ENCODE measurements at places on chromosomes 7 and 10.

GRCh38 chr7:115032715-115033703, 111.1 kb downstream of the MDFIC start:
- H3K27ac ChIP-seq: no peak overlapping the region
- H3K4me3 ChIP-seq: no peak overlapping the region
- no peaks in the 10 kb centered on the region for H3K27me3 ChIP-seq
- H3K4me1 ChIP-seq: no peaks in the 10 kb centered on the region
- no peak for DNase-seq

GRCh38 chr7:74324531-74325209, 35.5 kb downstream of the CLIP2 start:
- H3K27ac ChIP-seq: peak overlapping the region; percentile 90
- H3K4me1 ChIP-seq: peaks cover 4% of the 10 kb centered on the region
- no peak for DNase-seq
- H3K36me3 ChIP-seq: peaks cover 19% of the 10 kb centered on the region

DNA sequence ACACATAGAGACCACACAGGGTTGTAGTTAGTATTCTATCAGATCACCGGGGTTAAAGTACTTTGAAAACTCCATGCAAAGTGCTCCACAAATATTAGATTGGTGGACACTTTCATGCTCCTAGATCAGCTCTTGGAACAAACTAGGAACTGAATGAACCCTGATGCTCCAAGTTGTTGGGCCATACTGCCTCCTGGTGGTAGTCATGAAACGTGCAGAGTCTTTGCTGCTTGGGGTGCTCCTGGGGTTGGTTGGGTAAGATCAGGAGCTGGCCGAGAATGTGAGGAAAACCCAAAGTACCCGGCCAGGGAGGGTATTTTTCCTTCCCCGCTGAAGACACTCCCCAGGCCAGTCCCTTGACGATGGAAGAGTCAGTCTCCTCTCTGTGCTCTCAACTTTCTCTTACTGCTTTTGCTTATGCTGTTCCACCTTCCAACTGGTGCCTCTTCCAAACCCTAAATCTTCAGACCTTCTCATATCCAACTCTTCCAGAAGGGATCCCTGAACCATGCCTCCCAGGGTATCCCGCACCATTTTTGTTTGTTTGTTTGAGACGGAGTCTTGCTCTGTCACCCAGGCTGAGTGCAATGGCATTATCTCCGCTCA, 918 bp upstream of the RPEL1 start:
- no peaks in the 10 kb centered on the region for H3K36me3 ChIP-seq
- H3K4me3 ChIP-seq: no peak overlapping the region
- DNase-seq: peak; percentile 68

GRCh38 chr7:101707587-101707986, 78.5 kb upstream of the MYL10 start:
- no peak for DNase-seq
- H3K4me1 ChIP-seq: peaks cover 15% of the 10 kb centered on the region
- peaks cover 6% of the 10 kb centered on the region for H3K27me3 ChIP-seq
- no peak overlapping the region for H3K4me3 ChIP-seq
- H3K27ac ChIP-seq: no peak overlapping the region

- H3K4me3 ChIP-seq: no peak overlapping the region
- H3K36me3 ChIP-seq: peaks cover 6% of the 10 kb centered on the region
- peaks cover 36% of the 10 kb centered on the region for H3K4me1 ChIP-seq
- DNase-seq: no peak
- no peaks in the 10 kb centered on the region for H3K27me3 ChIP-seq
- no peak overlapping the region for H3K27ac ChIP-seq
Observed at GRCh38 chr7:115007751-115008150, 85.9 kb downstream of the MDFIC start.

DNA sequence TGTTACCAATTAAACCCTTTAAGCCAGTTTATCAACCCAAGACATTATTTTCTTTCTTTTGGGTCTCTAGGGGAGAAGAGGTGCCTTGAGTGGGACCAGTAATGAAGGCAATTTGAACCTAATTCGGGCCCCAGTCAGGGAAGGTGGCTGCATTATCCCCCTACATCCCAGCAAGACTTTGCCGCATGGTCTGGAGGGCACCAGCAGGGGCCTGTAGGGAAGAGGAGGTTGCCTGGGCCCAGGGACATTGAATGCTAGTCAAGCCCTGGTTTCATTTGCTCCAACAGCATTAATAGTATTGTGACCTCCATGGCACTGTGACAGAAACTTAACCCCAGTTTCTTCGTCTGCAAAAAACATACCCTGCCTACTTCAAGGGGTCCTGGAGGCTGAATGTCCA, 108.8 kb downstream of the CUX1 start:
- H3K27ac ChIP-seq: no peak overlapping the region
- no peak overlapping the region for H3K4me3 ChIP-seq
- DNase-seq: no peak
- H3K27me3 ChIP-seq: peaks cover 2% of the 10 kb centered on the region
- peaks cover 15% of the 10 kb centered on the region for H3K4me1 ChIP-seq
- H3K36me3 ChIP-seq: peaks cover 44% of the 10 kb centered on the region

DNA sequence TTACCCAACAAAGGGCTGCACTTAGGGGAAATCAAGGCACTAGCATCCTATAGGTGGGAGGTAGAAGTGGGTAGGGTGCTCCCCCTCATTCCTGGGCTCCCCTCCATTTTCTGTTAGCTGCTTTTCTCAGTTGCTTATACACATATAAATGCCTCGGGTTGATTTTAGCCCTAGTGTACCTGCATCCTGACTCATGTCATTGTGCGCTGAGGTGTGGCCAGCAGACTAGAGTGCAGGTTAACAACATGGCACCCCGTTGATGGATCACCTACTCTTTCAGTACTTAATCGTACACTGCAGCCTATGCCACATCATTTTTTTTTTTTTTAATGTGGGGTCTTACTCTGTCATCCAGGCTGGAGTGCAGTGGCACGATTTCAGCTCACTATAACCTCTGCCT, 144.0 kb upstream of the ITGB1 start:
- DNase-seq: no peak
- peaks cover 19% of the 10 kb centered on the region for H3K4me1 ChIP-seq
- peaks cover 5% of the 10 kb centered on the region for H3K36me3 ChIP-seq
- peak overlapping the region; percentile 81 for H3K27ac ChIP-seq
- peaks cover 3% of the 10 kb centered on the region for H3K27me3 ChIP-seq

DNA sequence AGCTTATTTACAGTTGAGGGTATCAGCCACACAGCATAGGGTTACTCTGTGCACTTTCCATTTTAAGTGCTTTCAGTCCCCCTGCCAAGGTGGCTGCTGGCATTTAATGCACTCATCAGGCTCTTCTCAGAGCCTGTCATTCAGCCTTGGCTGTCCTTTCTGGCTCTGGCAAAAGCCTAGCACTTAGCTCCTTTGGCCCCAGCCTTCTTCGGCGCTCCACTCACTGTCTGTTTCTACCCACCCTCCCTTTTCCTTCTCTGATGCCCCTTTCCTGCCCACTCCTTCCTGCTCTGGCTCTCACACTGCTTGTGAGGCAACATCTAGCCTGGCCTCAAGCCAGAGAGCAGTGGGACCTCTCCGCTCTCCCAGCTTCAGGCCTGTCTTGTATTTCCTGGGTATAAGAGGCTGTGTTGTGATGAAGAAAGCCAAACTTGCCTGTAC, 60.2 kb downstream of the WIPF3 start:
- no peaks in the 10 kb centered on the region for H3K36me3 ChIP-seq
- no peak overlapping the region for H3K27ac ChIP-seq
- peaks cover 7% of the 10 kb centered on the region for H3K27me3 ChIP-seq
- H3K4me1 ChIP-seq: peaks cover 25% of the 10 kb centered on the region
- H3K4me3 ChIP-seq: no peak overlapping the region

DNA sequence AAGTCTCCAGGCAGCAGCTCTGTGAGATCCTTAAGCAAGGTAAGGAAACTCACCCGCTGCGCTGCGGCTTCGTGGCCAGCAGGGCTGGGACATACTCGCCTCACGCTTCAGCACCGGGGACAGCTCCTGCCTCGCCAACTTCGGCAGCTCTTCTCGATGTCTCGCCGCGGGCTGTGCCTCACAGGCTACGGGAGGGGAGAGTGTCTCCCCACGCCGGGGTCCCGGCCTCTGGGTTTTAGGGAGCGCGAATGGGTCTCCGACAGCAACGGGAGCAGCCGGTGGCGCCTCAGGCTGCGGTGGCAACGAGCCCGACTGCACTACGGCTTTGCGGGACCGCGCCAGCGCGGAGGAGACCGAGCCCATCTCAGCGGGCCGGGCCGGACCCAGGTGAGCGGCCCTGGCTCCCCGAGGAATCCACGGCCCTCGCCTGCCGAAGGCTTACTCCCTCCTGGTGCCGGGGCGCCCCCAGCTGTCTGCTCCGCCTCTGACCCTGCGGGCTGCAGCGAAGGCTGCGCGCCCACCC, 62.4 kb downstream of the LSM5 start:
- no peak overlapping the region for H3K4me3 ChIP-seq
- H3K36me3 ChIP-seq: no peaks in the 10 kb centered on the region
- H3K27me3 ChIP-seq: peaks cover 86% of the 10 kb centered on the region
- H3K4me1 ChIP-seq: no peaks in the 10 kb centered on the region
- DNase-seq: peak; percentile 99
- H3K27ac ChIP-seq: no peak overlapping the region
